Esophagus squamous epithelium (tissue), 5 donors: ENCODE measurements at places on chromosomes 11 and 22.

GRCh38 chr11:124882339-124883071, 15.2 kb downstream of the ROBO4 start:
- H3K27ac ChIP-seq, result peak overlapping the region; percentile 49
- H3K4me3 ChIP-seq, result no peak overlapping the region
- H3K27me3 ChIP-seq, result no peaks in the 10 kb centered on the region

GRCh38 chr11:47052576-47052975, 116.0 kb downstream of the CSTPP1 start:
- H3K4me1 ChIP-seq, result no peaks in the 10 kb centered on the region
- H3K27ac ChIP-seq, result no peak overlapping the region
- H3K4me3 ChIP-seq, result no peak overlapping the region
- DNase-seq, result no peak
- H3K36me3 ChIP-seq, result no peaks in the 10 kb centered on the region
- no peaks in the 10 kb centered on the region for H3K27me3 ChIP-seq

DNA sequence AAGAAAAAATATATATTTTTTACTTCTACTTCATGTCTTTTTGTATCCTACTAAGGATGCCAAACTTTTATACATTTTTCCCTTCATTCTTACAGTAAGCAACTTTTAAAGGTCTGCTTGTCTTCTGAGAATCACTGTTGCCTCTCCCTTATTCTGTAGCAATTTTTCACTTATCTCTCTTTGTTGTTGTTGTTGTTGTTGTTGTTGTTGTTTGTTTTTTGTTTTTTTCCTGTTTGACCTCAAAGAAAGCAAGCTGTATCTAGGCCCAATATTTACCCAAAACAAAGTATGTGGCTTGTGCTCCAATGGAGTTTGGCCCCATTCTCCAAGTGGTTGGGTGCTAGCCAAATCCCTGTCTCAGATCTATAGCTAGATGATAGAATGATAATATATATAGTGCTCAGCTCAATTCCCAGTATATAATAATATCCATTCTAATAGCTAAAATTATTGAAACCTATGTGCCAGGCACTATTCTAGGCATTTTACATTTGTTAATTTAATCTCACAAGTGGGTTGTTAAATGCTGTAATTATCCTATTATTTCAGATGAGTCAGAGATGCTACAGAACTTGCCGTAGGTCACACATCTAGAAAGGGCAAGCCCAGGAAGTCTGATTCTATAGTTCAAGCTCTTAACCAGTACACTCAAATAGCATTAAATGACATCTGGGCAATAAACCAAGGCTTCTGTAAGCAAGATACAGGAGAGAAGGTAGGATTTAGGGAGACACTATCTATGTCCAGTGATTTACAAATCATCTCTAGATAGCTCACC, 205.1 kb upstream of the PITPNB start:
- no peaks in the 10 kb centered on the region for H3K36me3 ChIP-seq
- no peak overlapping the region for H3K27ac ChIP-seq
- no peak overlapping the region for H3K4me3 ChIP-seq
- no peak for DNase-seq

DNA sequence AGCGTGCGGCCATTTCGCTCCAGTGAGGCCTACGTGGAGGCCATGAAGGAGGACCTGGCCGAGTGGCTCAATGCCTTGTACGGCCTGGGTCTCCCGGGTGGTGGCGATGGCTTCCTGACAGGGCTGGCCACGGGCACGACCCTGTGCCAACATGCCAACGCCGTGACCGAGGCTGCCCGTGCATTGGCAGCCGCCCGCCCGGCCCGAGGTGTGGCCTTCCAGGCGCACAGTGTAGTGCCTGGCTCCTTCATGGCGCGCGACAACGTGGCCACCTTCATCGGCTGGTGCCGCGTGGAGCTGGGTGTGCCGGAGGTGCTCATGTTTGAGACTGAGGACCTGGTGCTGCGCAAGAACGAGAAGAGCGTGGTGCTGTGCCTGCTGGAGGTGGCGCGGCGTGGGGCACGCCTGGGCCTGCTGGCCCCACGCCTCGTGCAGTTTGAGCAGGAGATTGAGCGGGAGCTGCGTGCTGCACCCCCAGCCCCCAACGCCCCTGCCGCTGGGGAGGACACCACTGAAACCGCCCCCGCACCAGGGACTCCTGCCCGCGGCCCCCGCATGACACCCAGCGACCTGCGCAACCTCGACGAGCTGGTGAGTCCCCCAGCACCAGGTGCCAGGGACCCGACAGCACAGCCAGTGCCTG, 1.8 kb downstream of the GAS2L1 start:
- H3K36me3 ChIP-seq, result no peaks in the 10 kb centered on the region
- no peak for DNase-seq

DNA sequence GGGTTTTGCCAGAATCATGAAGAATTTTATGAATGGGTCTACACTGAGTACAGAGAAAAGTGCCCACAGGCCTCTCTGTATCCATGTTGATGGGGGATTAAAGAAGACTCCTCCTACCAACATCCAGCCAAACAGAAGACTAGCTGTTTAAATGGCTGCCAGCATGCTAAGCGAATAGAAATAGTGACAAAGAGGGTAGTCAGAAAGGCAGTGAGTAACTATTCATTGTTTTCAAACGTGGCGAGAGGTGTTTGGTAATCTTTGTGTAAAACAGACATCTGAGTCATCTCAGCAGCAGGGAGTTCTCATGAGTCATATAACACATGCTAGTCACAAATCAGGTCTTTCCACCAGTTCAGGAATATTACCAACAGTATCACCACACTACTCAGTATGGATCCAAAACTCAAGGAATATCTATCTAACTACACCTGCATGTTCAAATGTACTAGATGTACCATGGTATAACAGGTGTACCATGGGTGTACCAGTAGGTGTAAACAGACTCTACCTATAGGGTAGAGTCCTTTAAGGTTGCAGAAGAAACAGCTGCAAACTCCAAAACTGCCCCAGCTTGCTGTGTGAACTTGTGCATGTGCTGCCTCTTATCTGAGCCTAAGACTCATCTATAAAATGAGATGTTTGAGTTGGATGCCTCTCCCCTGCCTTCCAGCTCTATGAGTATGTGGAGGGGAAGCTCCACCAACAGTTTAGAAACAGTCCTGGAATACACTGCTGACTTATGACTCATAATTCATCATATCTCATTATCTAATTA, 82.0 kb downstream of the SLC1A2 start:
- no peak overlapping the region for H3K4me3 ChIP-seq
- DNase-seq, result no peak
- H3K27me3 ChIP-seq, result no peaks in the 10 kb centered on the region
- H3K27ac ChIP-seq, result peak overlapping the region; percentile 67

GRCh38 chr11:106503901-106504300, 426.4 kb downstream of the AASDHPPT start:
- H3K36me3 ChIP-seq, result no peaks in the 10 kb centered on the region
- no peak overlapping the region for H3K4me3 ChIP-seq
- no peaks in the 10 kb centered on the region for H3K4me1 ChIP-seq
- no peaks in the 10 kb centered on the region for H3K27me3 ChIP-seq
- H3K27ac ChIP-seq, result no peak overlapping the region

GRCh38 chr22:44191036-44191454, 10.3 kb downstream of the PARVG start:
- DNase-seq, result no peak
- H3K4me3 ChIP-seq, result no peak overlapping the region
- H3K36me3 ChIP-seq, result no peaks in the 10 kb centered on the region
- no peak overlapping the region for H3K27ac ChIP-seq
- H3K27me3 ChIP-seq, result peaks cover 52% of the 10 kb centered on the region

- H3K4me1 ChIP-seq, result peaks cover 29% of the 10 kb centered on the region
- DNase-seq, result no peak
- no peaks in the 10 kb centered on the region for H3K27me3 ChIP-seq
- H3K4me3 ChIP-seq, result peak overlapping the region; percentile 67
- H3K36me3 ChIP-seq, result no peaks in the 10 kb centered on the region
- H3K27ac ChIP-seq, result peak overlapping the region; percentile 81
Measured at GRCh38 chr11:34356913-34357700, 703 bp downstream of the ABTB2 start.

DNA sequence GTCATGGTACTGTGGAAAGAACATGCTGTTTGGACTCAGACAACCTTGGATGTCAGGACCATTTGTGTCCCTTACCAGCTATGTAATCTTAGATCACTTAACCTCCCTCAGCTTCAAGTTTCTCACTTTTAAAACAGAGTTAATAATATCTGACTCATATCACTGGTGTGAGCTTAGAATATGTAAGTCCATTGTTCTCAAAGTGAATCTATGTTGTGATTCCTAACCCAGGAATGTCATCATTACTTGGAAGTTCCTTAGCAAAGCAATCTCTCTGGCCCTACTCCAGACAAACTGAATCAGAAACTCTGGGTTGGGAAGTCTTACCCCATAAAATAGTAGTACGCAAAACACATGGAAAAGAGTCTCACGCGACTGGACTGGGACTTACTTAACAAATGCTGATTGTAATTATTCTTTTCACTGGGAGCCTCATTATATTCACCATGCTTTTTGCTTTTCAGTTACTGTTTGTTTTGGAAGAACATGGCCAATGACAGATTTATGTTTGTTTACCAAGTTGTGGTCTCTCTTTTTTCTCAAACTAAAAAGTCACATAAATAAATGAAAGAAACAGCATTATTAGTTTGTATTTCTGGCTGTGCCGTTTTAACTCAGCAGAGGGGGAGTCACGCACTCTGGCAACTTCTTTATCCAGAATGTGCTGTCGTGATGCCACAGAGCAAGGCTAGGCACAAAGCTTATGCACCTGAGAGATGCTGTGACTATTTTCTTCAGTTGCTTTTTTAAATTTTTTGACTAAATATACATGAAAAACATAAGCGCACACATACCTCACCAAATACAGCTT, 217.7 kb upstream of the CTSC start:
- H3K4me1 ChIP-seq, result peaks cover 6% of the 10 kb centered on the region
- H3K4me3 ChIP-seq, result no peak overlapping the region
- no peak for DNase-seq
- no peaks in the 10 kb centered on the region for H3K36me3 ChIP-seq
- no peaks in the 10 kb centered on the region for H3K27me3 ChIP-seq

- DNase-seq, result no peak
- no peaks in the 10 kb centered on the region for H3K27me3 ChIP-seq
- no peak overlapping the region for H3K27ac ChIP-seq
- H3K4me3 ChIP-seq, result no peak overlapping the region
- H3K36me3 ChIP-seq, result no peaks in the 10 kb centered on the region
Measured at GRCh38 chr11:126122863-126123262, 60.2 kb upstream of the CDON start.

DNA sequence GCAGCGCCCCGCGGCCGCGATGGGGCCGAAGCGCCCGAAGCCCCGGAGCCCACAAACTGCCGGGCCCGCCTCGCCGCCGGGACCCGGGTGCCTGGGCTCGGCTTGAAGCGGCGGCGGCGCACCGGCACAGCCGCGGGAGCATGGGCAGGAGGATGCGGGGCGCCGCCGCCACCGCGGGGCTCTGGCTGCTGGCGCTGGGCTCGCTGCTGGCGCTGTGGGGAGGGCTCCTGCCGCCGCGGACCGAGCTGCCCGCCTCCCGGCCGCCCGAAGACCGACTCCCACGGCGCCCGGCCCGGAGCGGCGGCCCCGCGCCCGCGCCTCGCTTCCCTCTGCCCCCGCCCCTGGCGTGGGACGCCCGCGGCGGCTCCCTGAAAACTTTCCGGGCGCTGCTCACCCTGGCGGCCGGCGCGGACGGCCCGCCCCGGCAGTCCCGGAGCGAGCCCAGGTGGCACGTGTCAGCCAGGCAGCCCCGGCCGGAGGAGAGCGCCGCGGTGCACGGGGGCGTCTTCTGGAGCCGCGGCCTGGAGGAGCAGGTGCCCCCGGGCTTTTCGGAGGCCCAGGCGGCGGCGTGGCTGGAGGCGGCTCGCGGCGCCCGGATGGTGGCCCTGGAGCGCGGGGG, 346 bp downstream of the FJX1 start:
- H3K4me3 ChIP-seq, result peak overlapping the region; percentile 57
- H3K36me3 ChIP-seq, result no peaks in the 10 kb centered on the region
- no peak for DNase-seq
- H3K27me3 ChIP-seq, result peaks cover 57% of the 10 kb centered on the region
- H3K4me1 ChIP-seq, result peaks cover 68% of the 10 kb centered on the region

- no peaks in the 10 kb centered on the region for H3K36me3 ChIP-seq
- DNase-seq, result no peak
- H3K27me3 ChIP-seq, result peaks cover 10% of the 10 kb centered on the region
- no peak overlapping the region for H3K4me3 ChIP-seq
Measured at GRCh38 chr22:35085621-35086020, 19.7 kb downstream of the ISX start.

DNA sequence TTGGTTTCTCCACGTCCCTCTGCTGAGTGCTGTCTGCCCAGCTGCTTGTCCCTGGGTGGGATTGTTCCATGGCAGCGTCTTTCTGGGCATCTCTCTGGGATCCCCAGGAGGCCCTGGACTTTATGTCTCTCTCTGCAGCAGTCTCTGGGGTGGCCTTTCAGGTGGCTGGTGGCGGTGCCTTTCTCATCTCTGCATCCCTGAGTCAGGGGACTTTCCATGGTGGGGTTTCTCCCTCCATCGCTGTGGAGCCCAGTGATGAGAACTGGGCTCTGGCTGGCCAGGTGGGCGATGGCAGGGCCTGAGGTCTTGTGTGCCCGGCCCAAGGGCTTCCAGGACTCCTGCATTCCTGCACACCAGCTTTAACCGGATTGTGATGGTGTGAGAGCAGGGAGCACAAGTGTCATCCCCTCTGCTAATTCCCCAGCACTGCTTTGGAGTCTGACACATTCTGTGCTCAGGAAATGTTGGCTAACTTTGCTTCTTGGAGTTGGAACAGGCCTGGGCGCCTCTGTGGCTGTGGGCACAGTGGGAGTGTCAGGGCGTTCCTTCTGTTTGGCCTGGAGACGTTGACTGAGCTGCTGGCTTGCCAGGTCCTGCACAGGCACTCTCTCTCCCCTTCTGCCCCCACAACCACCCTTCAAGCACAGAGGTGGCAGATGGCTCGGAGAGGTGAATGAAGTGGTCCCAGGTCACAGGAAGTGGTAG, 27.9 kb downstream of the FAM83F start:
- H3K27me3 ChIP-seq, result peaks cover 8% of the 10 kb centered on the region
- peak overlapping the region; percentile 84 for H3K27ac ChIP-seq
- peaks cover 52% of the 10 kb centered on the region for H3K36me3 ChIP-seq
- peaks cover 87% of the 10 kb centered on the region for H3K4me1 ChIP-seq
- H3K4me3 ChIP-seq, result no peak overlapping the region

- no peak overlapping the region for H3K27ac ChIP-seq
- no peaks in the 10 kb centered on the region for H3K36me3 ChIP-seq
- H3K27me3 ChIP-seq, result no peaks in the 10 kb centered on the region
- H3K4me1 ChIP-seq, result no peaks in the 10 kb centered on the region
- DNase-seq, result no peak
Measured at GRCh38 chr11:120674542-120674941, 163.0 kb downstream of the GRIK4 start.
